WTC11 (cell line): ENCODE measurements at places on chromosomes 6 and 20. TPM values are rescaled to one million over a fixed set of nuclear protein-coding genes. Genes with fewer than 3 reads are reported as not detected.

DNA sequence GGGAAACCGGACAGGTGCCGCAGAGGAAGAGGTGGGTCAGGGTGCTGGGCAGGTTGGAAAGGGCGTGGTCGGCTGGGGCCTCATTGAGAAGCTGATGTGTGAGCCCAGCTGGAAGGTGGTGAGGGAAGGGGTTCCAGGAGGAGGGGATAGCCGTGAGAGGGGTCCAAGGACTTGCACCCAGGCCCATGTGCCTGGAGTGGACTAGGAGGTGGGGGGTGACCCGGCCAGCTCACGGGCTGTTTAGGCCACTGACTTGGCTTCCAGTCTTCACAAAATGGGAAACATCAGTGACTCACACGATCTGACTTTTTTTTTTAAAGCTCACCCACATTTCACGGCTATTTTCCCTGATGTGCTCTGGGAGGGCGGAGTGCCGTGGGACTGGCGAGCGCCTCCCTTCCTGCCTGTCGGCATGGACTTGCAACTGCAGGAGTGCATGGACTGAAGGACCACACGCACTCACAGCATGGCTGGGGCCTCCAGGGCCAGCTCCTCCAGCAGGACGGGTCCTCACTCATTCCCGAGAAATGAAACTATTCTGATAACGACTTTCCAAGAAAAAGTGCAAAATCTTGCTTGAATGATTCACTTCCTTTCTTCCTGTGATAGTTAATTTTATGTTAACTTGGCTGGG lies 13.5 kb upstream of the PDE10A start:
- peak; percentile 30 for DNase-seq

DNA sequence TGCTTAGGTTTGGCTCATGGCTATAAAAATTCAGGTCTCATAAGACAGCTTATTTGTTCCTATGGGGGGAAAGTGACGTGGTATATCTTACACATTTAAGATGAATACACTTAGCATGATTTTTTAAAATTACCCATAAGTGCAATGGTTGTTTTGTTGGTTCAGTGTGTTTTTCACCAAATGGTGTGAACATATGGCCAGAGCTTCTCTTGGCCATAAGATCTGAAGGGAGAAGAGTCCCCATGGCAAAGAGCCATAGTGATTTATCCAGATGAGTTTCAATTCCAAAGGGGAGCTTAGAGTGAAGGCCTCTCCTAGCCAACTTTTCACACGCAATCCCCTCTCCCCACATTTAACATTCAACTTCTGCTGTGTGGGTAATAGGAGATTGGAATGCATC lies 107.6 kb downstream of the TMEM242 start:
- DNase-seq, result no peak

- DNase-seq, result no peak
Observed at GRCh38 chr6:146277142-146277541, 248.3 kb downstream of the GRM1 start.

DNA sequence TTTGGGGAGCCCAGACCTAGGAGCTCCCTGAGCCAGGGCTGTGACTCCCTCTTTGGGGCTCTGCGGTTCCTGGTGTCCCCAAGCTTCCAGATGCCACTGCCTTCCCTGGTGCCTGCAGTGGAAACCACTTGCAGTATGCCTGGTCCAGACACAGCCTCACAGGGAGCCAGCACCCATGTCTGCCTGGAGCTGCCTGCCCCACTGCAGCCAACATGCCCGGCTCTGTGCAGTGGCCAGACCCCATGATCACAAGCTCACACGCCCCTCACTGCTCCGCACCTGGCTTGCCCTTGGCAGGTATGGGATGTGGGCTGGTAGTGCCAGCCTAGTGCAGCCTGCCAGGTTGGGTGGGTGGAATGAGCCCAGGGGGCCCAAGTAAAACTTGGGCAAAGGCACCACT lies 644.8 kb downstream of the HTR1B start:
- no peak for DNase-seq

DNA sequence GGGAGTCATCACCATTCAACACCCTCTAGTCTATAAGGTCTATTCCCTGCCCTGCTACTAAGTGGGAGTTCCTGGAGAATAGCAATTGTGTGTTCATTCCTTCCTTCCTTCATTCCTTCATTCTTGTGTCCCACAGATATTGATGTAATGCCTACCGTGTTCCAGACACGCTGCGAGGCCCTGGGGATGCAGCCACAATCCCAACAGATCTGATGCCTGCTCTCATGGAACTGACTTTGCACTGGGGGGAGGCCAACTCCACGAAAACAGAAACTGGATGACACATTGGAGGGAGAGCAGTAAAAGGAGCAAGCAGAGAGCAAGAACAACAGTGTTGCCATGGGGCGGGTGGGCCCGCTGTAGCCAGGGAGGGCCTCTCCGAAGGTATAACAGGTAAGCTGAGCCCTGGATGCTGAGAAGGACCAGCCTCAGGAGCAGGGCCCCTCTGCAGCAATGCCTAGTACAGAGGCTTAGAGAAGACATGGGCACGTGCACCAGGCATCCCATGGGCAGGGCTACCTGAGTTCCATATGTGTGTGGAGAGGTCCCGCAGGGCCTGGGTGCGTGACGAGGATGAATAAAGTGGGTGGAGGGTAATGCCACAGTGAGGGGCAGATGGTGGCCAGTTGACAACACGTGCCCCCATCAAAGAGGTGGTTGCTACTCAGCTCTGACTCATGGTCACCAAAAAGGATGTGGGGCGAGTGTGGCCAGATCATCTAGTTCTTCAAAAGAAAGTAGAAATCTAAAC lies 173.9 kb downstream of the NFATC2 start:
- no peak for DNase-seq

DNA sequence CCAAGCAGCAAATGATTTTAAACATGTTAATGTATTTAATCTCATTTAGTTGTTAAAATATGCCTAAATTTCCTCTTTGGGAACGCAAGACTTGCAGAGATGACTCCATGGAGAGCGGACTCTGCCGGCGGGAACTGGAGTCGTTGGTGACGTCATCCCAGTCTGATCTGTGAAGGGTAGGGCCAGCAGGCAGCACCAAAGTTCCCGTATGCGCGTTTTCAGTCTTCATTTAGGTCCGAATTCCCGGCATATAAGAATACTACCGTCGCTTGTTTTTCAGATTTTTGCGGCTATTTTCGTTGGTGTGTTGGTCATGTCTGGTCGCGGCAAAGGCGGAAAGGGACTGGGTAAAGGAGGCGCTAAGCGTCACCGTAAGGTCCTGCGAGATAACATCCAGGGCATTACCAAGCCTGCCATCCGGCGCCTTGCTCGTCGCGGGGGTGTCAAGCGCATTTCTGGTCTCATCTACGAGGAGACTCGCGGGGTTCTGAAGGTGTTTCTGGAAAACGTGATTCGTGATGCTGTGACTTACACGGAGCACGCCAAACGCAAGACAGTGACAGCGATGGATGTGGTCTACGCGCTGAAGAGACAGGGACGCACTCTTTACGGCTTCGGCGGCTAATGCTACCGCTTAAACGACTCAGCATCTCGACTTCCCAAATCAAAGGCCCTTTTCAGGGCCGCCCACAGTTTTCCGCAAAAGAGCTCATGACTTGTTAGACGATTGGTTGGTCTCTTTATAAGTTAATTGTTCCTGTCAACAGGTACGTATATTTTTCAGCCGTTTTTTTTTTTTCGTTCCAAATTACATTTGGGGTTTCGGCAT lies 117.3 kb downstream of the HFE start:
- peak; percentile 90 for DNase-seq

- no peak for DNase-seq
Observed at GRCh38 chr20:35551503-35551902, 9.6 kb downstream of the ERGIC3 start.

DNA sequence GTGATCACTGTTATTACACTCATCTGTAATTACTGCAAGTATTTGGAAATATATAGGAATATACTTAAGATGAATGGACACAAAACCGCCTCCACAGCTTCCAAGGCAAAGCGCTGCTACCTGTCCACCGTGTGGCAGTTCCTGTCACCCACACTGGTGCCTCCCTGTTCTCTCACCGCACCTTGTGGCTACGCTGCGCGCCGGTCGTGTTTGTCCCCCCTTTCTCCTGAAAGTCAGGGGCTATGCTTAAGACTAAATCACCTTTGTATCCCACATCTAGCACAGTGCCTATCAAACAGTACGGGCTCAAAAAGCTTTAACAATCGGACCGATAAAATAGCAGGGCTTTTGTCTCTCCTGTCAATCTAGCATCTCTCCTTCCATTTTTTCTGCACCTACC lies 23.0 kb downstream of the LY86 start:
- no peak for DNase-seq

DNA sequence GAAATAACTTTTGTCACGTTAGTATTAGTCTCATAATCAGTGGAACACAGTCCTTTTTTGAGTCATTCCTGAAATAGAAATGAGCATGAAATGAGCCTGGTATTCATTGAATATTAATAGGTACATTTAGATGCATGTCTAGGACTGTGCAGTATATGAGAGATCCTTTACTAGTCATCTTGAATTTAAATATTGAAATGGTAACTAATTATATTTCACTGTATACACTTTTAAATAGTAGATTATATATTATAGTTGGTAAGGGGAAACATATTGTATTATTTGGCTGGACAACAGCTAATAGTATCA lies 59.4 kb downstream of the RSPO3 start:
- DNase-seq, result no peak

DNA sequence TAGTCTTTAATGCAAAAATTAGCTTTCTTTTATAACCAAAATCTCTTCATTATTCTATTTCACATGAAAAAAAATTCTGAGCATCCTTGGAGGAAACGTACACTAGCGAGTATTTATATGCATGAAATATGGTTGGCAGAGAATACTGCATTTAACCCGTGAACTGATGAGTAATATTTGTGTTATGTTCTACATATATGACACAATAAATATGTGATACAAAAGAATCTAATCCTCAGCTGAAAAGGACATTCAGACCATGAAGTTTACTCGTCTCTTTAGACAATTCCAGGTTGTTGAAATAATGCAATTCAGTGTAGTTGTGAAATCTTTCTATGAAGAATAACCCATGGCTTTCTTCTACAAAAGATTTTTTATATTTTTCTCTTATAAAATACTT lies 524.8 kb upstream of the MAN1A1 start:
- no peak for DNase-seq

DNA sequence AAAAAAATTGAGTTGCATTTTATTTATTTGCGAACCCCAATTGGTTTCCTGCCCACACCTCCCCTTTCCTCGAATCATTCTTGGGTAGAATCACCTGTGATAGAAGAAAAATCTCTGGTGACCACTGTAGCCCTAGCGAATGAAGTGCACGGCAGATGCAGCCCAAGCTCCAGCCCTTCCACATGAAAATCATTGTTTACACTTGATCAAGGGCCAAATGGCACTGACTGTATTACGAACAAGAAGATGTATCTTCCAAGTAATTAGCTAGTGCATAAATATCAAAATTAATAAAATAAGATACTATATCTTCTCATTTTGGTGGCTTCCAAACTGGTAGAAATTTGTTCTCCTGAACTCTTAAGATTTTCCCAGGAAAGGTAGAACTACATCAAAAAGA lies 93.4 kb upstream of the ARID1B start:
- DNase-seq, result no peak

- no peak for DNase-seq
Observed at GRCh38 chr6:148453906-148454305, 111.3 kb downstream of the SASH1 start.

- no peak for DNase-seq
Observed at GRCh38 chr6:106070636-106071035, 15.5 kb upstream of the PRDM1 start.

DNA sequence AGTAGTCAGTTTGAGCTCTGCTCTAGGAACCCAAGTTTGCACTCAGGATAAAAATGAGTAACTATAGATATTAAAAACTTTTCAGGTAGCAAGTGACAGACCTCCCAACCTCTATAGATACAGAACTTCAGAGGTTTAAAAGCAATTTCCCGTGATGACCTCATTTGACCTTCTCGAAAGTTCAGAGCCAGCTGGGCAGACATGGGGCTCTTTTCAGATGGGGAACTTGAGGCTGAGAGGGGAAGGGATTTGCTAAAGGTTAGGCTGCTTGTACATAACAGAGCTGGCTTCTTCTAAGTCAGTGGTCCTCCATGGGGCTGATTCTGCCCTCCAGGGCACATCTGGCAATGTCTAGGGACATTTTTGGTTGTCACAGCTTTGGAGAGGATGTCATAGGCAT lies 58.8 kb upstream of the ZNF831 start:
- DNase-seq, result no peak

DNA sequence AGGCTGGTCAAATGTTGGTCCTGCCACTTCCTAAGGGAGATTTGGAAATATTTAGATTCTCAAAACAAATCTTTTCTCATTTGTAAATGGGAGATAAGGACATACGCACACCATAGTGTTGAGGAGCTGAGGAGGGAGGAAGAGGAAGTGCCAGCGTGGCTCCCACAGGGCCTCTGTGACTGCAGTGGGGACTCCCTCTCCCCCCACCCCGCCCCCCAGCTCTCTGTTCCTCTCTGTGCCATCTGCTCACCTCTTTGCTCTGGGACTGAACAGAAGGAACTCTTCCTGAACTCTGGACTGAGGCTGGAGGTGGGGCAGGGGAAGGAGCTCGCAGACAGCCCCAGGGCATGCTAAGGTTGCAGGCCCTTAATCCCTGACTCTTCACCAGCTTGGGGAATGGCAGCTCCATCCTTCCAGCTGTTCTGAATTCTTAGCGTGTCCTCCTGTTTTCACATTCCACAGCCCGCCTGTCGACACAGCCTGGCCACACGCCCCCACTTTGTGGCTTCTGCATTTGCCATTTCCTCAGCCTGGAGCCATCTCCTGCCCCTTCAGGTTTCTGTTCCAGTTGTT lies 11.4 kb downstream of the DDX27 start:
- no peak for DNase-seq

GRCh38 chr6:104540743-104541142 lies 319.0 kb downstream of the HACE1 start:
- no peak for DNase-seq

- DNase-seq, result no peak
Observed at GRCh38 chr20:36468149-36469000, 72.9 kb upstream of the MYL9 start.

MOG gene
- total RNA-seq, result 0.55 to 1.2 TPM (median 0.57 TPM) in 3 replicates

GPR6 gene
- total RNA-seq, result 0.22 TPM in 1 of 3 replicates, not detected in the others

PEDS1 gene
- total RNA-seq, result 35.0 to 36.7 TPM (median 35.6 TPM) in 3 replicates

OPRM1 gene
- not detected in 3 replicates for total RNA-seq

CALHM5 gene
- total RNA-seq, result 0.07 to 0.11 TPM (median 0.09 TPM) in 3 replicates

ULBP1 gene
- total RNA-seq, result 0.64 to 0.81 TPM (median 0.64 TPM) in 3 replicates

SCUBE3 gene
- total RNA-seq, result 1.6 to 2.1 TPM (median 1.8 TPM) in 3 replicates

ARG1 gene
- total RNA-seq, result 0.15 to 0.53 TPM (median 0.21 TPM) in 3 replicates

DEFB118 gene
- total RNA-seq, result not detected in 3 replicates

CGAS gene
- total RNA-seq, result 5.6 to 6.4 TPM (median 5.7 TPM) in 3 replicates

KIF25 gene
- 0.28 to 1.1 TPM (median 0.71 TPM) in 3 replicates for total RNA-seq
